HCEC 1CT (cell line): ENCODE measurements at places on chromosomes 4 and X.

GRCh38 chrX:153517423-153517822 lies at the start of gene ATP2B3:
Gene ATP2B3, plus strand, starts transcription at chrX:153517642. Its CDS starts 18,606 bp downstream, at chrX:153536248.
- no peak for DNase-seq

DNA sequence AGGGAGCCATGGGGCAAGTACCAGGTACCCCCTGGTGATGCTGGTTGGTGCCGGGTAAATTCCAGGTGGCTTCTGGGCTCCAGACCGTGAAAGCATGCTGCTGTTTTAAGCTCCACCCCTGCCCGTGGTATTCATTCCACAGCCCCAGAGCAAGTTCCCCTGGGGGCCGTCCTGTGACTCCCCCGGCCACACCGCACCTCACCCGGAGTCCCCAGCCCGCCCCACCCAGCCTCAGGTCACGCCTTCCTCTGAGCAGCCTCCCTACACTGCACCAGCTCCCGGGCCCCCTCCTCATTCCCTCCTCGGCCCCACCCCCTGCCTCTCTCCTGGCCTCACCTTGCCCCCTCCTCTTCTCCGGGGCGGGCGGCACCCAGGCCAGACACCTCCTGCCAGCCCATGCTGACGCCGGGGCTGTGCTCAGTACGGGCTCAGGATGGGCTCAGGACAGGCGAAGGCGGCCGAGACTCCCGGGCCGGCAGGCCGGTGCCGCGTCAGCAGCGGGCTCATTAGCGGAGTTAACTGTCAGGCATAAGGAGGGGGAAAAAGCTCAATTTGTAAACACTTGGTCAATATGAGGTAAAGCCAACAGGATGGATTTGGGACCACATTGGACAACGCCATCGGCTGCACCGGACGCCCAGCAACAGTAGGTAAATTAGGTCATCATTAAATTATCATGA lies 127.4 kb downstream of the FAM53A start:
- DNase-seq: no peak

DNA sequence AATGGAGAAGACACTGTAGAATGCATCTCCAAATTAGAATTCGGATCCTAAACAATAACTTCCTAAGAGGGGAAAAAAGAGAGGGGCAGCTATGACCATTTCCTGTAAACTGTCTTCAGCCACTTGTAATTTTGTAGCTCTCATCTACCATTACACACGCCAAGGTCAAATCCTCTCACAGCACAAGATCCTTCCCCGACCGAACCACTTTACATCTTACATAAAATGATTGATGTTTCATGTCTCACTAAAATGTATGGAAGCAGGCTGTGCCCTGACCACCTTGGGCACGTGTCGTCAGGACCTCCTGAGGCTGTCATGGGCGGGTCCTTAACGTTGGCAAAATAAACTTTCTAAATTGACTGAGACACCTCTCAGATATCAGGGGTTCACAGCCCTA lies 24.1 kb upstream of the PBDC1 start:
- DNase-seq: peak; percentile 15

- DNase-seq: no peak
Measured at GRCh38 chr4:5631352-5632065, 76.8 kb downstream of the EVC2 start.

DNA sequence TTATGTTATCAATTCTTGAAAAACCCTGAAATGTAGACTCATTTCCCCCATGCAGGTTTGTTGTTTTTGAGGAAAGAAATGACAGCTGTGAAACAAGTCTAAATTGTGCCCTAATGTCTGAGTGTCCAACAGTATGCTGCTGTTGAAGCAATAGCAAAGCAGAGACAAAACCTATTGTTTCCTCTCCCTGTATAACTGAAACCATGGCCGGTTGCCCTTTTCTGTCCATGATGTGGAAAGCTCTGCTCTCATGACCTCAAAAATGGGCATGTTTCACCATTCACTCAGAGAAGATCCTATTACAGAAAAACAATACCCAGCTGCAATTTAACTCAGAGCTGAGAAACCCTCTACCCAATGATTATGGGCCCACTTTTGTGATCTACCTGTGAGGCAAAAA lies 312.6 kb upstream of the FTHL17 start:
- no peak for DNase-seq

DNA sequence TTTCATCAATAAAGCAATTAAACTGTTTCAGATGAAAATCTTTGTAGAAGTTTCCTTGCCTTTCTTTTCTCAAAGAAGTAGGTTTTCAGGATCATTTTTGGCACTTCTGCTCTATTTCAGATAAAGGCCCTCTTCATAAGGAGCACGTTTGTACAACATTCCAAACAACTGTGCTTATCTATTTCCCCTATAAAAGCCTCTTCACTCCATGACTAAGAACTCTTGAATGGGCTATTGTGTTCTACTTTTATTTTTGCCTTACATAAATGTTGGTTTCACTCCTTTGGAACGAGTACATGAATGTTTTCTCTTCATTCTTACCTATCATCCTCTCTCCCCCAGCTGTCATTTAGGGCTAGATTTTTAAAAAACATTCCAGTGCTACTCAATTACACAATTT lies 288.0 kb upstream of the PPP1R2C start:
- no peak for DNase-seq

- DNase-seq: no peak
Measured at GRCh38 chrX:81390237-81390636, 188.3 kb downstream of the SH3BGRL start.

DNA sequence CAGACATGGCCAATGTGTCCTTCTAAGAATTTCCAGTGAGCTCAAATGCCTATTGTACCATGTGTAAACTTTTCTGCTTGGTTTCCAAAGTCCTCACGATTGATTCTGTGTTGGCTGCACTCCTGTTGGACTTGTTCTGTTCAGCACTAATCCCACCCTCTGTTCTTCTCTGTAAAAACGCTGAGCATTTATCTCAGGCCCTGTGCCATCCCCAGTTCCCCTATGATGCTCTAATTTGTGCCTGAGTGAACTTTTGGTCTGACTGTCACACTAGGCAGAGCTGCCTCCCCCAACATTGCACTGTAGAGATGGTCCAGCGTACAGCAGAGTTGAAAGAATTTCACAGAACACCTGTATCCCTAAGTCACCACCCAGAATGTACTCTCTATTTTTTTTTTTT lies 76.1 kb upstream of the STS start:
- no peak for DNase-seq
